ENCODE measurements at places on chromosomes 12 and 14. TPM values are rescaled to one million over a fixed set of nuclear protein-coding genes. Genes with fewer than 3 reads are reported as not detected.

DNA sequence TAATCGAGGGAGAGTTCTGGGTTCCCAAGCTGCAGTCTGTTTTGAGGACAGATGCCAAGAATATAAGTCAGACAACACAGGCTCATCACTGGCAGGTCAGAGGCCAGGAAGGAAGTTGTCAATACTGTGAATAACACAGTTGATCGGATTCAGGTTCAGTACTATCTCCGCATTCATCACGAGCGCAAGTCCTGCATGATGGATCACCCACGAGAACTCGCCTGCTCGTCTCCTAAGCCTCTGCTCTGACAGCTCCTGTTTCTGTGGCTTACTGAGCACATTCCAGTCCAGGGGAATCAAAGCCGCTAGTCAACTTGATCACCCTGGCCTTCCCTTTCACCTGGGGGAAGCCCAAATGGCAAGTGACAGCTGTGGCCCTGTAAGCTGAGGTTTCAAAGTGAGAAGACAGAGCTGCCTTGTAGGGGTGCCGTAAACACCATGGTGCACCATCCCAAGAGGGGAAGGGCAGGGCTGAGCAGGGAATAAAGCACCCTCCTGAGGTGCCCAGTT lies 60.1 kb upstream of the DICER1 start:
- DNase-seq: no peak

- no peak for DNase-seq
Observed at GRCh38 chr12:19142499-19142898, 13.0 kb downstream of the PLEKHA5 start.

DNA sequence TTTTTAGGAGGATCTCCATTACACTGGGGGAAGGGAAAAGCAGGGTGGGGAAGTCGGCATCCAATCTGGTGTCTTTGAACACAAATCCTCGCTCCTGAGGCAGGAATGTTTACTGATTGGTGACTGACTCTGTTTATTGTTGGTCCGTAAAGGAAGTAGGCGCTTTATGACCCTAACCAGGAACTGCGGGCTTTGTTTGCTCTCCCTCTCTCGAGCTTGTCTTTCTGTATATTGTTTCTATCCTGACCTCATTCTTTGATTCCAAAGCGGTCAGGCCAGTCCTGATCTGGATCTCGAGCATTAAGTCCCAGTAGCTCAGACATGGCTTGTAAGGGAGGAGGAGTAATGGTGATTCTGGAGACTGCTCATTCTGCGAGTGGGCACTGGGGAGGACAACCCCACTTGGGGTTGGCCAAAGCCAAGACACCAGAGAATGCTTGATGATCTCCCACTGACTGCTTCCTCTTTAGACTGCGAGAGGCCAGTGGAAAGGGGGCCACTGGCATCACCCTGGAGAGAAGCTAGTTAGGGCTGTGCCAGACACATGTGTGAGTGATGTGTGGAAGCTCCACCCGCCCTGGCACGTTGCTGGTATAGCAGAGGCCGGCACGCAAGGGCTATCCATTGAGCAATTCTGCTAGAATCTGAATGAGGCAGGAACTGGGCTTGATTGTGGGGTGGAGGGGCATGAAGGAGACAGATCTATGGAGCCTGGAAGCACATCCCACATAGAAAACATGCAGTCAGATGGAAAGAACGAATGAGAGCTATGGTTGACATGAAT lies 194.6 kb downstream of the PAX9 start:
- DNase-seq: peak; percentile 10

Gene NPC2
- 106 TPM for polyA plus RNA-seq

Gene FAR2
- polyA plus RNA-seq: 25.8 TPM

GRCh38 chr12:1646569-1647284 lies 17.7 kb downstream of the WNT5B start:
- no peak for DNase-seq

- DNase-seq: no peak
Observed at GRCh38 chr12:15928870-15929571, 17.9 kb downstream of the DERA start.

GRCh38 chr14:29755311-29756018 lies 172.2 kb downstream of the PRKD1 start:
- DNase-seq: peak; percentile 52

Gene TAS2R7
- not detected for polyA plus RNA-seq

DNA sequence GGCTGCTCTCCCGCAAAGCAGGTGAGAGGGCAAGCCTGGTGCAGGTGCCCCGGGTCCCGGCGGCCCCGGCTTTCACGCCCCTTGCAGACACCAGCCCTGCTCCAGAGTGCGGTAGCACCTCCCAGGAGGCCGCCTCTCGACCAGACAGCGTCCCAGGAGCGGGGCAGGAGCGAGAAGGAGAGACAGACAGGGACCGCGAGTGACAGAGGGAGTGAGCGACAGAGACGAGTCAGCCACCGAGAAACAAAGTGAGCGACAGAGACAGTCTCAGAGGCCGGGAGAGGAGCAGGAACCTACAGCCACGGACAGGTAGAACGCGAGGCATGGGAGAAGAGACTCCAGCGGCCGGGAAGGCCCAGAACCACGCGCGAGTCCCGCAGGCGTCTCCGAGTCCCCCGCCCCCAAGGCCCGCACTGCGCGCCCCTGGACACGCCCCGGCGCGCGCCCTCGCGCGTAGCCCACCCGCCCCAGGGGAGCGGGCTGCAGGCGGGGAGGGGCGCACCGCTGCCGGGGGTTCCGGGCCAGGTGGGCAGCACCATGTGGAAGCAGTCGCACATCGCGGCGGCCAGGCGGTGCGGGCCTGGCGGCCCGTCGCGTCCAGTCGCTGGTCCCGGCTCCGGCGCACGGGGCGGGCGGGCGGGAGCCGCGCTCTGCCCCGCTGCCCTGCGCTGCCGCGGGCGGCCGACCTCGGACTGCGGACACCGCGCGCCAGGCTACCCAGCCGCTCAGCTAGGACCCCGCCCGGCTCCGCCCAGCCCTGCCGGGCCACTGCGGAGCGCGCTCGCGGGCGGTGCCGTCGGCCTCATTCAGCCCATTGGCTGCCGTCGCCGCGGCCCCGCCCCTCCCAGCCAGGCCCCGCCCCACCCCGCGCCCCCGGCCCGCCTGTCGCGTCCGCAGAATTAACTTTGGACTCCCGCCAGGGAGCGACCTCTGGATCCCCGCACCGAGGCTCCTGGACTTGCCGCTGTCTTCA lies at the start of gene AHNAK2:
Gene AHNAK2 (minus strand): TSS at position 694 of the 973 bp plus-strand sequence. CDS start 137 bp downstream, at position 557.
- peak; percentile 86 for DNase-seq

Gene HOXC4
- polyA plus RNA-seq: 8.2 TPM

GRCh38 chr14:68846466-68846865 lies 53.6 kb upstream of the ZFP36L1 start:
- no peak for DNase-seq

Gene TRMT5
- 2.9 TPM for polyA plus RNA-seq

DNA sequence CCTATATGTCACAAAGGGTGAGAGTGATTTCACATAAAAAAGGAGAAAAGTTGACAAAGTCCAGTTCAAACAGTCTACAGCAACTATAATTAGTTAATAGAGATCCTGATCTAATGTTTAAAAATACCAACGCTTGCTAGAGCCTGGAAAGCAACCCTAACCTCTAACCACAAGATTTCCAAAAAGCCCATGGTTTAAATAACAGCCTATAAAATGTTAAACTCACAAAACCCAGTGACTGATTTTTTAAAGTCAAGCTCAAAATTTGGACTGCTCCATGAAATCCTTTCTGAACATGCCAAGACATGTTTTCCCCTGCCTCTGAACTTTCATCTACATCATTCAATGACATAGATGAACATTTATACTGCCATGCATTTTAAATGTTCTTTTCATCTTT lies 81.6 kb downstream of the PLEKHG7 start:
- DNase-seq: no peak

Gene IFNG-AS1
- not detected for polyA plus RNA-seq

DNA sequence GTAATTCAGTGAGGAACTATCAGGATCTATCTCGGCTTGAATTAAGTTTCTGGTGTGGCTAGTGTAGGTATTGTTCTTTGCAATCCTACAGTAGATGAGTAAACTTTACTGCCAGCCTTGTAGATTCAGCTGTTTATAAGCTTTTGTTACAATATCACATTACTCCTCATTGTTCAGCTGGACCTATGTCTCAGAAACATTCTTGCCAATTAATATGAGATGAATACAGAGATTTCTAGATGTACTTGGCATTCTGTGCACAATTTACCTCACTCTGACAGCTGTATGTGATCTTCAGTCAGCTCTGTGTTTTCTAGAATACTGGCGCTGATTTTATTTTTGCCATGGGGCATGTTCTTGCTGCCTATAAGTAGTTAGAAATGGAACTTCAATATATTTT lies 55.7 kb downstream of the METTL25 start:
- no peak for DNase-seq

- DNase-seq: peak; percentile 9
Observed at GRCh38 chr12:40225984-40226602, 1.3 kb downstream of the LRRK2 start.

- no peak for DNase-seq
Observed at GRCh38 chr12:22047494-22047893, 1.5 kb downstream of the CMAS start.

GRCh38 chr14:100723135-100723829 lies 3.4 kb upstream of the DLK1 start:
- no peak for DNase-seq

- DNase-seq: no peak
Observed at GRCh38 chr12:119713551-119714031, 45.7 kb downstream of the PRKAB1 start.

Gene GARIN6
- not detected for polyA plus RNA-seq

DNA sequence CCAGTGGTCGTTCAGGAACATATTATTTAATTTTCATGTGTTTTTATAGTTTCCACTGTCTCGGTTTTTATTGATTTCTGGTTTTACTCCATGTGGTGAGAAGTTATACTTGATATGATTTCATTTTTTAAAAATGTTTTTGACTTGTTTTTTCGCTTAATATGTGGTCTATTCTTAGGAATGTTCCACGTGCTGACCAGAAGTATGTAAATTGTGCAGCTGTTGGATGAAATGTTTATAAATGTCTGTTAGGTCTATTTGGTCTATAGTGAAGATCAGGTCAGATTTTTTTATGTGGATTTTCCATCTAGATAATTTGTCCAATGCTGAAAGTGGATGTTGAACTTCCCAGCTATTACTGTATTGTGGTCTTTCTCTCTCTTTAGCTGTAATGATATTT lies 433.8 kb upstream of the MIS18BP1 start:
- DNase-seq: no peak

Gene AMDHD1
- polyA plus RNA-seq: 10.9 TPM
